ENCODE measurements at places on chromosomes 2 and 18.

DNA sequence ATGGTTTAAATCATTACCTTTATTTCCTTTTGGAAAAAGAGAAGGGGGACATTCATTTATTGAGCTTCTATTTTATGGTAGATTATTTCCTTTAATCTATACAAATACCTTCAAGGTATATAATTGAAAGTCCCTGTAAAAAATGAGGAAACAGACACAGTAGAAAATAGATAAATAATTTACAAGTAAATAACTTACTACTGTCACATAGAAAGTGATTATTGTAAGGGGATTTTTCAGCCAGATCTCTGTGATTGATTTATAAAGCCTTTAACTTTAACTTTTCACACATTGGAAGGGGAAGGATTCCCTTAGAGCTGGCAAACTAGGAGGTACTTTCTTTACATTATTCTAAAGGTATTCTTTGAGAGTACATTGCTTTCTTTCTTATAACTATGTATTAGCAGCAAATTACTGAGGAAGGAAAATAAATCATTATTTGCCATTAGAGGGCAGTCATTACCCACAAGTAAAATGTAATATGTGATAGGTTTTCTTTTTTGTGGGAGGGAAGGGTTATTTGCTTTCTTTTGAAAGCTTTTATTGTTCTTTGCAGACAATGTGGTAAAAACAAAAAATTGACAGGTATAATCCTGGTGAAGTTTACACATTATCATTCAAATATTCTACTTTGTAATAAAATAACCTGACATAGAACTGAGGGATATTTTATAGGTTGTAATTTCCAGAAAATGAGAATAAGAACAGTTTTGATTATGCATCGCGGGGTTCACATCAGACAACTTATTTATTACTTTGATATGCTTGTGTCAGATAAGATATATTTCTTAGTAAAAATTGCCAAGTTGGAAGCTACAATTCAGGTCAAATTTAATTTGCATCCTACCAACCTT is 24.8 kb upstream of the RPE start:
- no peak for DNase-seq

DNA sequence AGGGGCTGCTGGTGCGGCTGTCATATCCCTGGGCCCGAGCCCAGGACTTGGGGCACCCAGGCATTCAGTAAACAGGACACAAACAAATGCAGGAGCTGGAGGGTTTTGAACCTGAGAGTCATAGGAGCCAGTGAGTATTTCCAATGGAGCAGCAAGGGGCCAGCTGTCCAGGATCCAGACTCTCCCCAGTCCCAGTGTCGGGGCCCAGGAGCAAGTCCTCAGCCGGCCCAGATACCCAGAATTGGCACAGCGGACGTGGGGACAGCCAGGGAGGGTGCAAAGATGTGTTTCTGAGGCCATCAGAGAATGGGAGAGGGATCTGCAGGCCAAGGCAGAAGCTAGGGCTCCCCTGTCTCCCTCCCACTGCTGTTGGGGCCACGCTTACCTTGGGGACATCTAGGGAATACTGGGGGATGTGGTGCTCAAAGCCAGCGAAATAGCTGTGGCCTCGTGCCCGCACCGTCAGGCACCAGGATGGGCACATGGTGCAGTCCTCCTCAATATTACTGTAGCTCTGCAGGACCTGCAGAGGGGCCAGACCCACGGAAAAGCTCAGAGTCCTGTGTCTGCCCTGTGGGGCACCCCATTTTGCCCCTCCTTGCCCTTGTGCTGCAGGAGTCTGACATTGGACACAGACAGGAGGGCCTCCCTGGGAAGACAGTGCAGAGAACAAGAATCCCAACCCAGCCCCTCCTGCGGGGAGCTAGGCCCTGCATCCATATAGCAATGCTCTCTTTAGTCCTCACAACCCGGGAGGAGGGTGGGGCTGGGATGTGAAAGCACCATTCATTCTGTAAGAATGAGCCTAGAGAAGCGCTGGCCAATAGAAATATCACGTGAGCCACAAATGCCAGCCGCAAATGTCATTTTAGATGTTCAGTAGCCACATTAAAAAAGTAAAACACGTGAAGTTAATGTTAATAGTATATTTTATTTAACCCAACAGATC is 15.4 kb downstream of the CFAP65 start:
- peak; percentile 29 for DNase-seq

DNA sequence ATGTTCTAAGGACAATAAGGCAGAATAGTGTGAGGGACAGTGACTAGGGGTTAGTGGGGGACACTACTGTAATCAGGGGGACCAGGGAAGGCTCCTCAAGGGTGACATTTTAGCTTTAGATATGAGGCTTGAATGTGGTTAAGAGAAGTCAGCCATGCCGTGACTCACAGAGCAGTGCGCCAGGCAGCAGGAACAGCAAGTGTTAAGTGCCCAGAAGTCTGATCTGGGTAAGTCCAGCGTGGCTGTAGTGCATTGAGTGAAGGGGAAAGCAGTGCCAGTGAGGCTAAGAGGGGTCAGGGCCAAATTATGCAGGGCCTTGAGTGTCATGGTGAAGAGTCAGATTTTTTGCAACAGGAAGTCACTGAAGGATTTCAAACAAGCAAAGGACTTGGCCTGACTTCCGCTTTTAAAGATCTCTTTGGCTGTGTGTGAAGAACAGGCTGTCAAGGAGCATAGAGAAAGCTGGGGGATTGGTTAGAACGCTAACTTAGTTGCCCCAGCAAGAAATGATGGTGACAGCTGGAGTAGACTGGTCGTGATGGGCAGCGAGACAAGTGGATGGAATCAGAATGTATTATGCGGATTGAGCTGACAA is 151.5 kb downstream of the MSH2 start:
- DNase-seq: no peak

- DNase-seq: no peak
Measured at GRCh38 chr18:10322435-10322834, 132.0 kb upstream of the APCDD1 start.

DNA sequence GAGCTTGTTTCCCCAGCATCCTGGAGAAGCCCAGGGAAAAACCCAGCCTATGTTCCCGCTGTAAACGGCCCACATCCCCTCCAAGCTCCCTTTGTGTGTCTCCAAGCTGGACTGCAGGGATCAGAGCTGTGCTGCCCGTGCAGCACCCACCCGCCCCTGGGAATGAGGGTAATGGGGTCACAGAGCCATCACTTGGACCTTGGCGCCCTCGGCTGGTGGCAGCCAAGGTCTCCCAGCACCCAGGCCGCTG is 670 bp upstream of the INPP5D start:
- DNase-seq: no peak

DNA sequence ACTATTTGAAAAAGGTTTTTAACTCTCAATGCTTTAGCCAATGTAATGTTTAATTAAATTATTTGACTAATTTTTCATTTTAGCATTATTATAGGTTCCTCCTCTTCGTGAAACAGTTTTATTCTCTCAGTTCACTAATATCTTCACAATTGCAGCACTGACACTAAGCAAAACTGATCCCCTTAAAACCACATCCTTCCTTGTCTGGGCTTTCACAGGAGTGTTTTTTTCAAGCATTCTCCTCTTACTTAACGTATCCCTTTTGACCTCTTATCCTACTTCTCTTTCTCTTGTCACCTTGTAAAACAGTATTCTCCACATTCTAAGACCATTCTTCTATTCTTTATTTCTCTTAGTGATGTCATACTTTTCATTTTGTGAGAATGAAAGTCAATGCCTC is 112.8 kb downstream of the DSC3 start:
- no peak for DNase-seq

GRCh38 chr2:216534809-216535208 is 36.2 kb downstream of the RPL37A start:
- no peak for DNase-seq

- no peak for DNase-seq
Measured at GRCh38 chr18:5941890-5942289, 46.6 kb upstream of the TMEM200C start.

DNA sequence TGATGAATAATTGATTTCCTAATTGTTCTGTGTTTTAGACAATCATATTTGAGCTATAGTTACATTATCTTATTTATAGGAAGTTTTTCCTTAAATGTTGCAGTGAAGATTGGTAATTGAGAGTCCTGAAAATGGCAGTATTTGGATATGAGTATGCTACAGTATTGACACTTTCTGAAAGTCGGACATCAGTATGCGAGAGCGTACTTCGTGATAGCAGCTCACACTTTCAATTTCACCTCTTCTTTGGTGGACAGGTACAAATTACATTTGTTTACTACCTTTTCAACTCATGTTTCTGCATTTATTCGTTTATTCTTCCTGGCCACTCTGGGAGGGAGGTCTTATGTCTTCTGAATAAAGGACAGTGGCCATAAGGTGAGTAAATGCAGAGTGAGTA is 38.7 kb downstream of the EML4 start:
- DNase-seq: no peak

DNA sequence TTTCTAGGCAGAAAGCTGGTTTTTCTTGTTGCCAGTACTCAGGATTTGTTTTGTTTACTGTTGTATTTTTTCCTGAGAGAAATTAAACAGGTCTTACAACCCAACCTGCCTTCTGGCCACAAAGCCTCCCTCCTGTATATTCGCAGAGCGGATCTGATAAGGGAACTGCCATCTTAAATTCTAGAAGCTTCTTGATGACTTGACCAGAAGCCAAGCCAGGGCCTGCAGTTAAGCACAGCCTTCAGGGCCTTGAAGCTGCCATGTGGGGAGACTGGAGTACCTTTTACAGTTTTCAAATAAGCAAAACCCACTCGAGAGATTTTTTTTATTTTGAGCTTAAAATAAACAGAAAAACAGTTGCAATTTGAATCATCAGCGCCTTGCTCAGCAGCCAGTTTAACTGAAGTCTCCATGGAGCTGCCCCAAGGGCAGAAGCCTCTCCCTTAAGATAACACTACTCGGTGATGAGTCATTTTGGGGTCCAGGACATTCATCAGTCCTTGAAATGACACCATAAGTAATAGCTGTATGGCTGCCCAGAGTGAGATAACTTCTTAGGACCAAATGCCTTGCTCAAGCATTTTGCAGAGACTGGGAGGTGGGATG is 51.5 kb upstream of the PHLPP1 start:
- no peak for DNase-seq

DNA sequence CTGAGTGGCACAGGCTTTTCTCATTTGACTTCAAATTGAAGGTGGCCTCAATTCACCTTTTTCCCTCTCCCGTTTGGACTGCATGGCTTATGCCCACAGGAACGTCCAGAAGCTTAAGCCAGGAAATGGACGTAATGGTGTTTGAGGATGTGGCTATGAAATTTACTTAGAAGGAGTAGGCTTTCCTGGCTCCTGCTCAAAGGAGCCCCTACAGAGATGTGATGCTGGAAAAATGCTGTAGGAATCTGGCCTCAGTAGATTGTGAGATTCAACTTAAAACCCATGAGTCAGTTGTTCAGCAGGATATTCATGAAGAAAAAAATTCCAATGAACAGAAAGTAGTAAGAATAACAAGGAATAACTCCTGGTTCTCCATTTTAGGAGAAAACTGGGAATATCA is 129.0 kb downstream of the ICOS start:
- DNase-seq: no peak

GRCh38 chr2:240309214-240309613 is 126.2 kb upstream of the GPC1 start:
- no peak for DNase-seq

DNA sequence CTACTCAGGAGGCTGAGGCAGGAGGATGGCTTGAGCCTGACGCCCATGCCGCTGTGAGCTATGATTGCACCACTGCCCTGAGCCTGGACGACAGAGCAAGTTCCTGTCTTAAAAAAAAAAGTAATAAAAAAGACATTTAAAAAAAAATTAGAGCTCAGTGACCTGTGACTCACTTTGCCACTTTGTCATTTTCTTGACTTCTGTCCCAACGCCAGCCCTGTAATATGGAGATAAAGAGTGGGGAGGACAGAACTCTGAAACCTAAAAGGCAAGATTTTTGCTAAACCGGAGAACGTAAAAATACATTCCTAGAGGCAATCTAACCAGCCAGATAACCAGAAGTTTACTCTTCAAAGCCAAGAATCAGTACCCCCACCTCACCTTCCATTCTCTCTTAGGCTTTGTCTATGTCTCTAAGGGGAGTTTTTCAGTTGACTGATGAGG is 49.0 kb downstream of the PRKRA start:
- no peak for DNase-seq

- no peak for DNase-seq
Measured at GRCh38 chr2:143252138-143252907, 123.1 kb downstream of the ARHGAP15 start.

GRCh38 chr2:86344404-86344803 is 7.0 kb upstream of the REEP1 start:
- no peak for DNase-seq

- no peak for DNase-seq
Measured at GRCh38 chr2:64526034-64526433, 1.9 kb downstream of the AFTPH start.

- DNase-seq: no peak
Measured at GRCh38 chr18:10274301-10274700, 180.1 kb upstream of the APCDD1 start.

- DNase-seq: no peak
Measured at GRCh38 chr2:215532844-215533243, 97.0 kb upstream of the FN1 start.

DNA sequence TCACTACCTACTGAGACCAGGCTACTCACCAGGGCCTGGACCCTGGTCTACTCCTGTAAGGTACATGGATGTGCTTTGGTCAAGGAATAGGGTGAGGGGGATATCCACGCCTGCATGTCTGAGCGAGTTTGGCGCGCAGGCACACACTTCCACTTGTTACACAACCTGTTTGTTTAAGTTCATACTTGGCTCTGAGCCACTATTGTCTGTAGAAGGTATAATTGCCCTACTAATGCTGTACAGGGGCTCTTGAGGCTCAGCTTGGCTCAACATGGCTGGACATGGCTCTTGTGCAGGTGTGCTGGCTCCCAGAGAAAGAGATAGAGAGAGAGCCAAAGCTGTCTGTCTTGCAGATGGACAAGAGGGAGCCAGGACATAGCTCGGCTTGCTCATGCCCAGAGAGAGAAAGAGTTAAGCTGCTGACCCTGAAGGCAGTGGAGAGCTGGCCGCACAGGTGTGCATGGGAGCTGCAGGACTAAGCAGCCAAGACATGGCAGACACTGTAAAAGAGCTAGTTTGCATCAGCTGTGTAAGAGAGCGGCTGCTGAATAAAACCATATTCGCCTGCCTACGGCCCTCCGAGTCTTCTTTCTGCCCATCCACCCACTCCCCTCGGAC is 35.2 kb downstream of the NPPC start:
- no peak for DNase-seq

DNA sequence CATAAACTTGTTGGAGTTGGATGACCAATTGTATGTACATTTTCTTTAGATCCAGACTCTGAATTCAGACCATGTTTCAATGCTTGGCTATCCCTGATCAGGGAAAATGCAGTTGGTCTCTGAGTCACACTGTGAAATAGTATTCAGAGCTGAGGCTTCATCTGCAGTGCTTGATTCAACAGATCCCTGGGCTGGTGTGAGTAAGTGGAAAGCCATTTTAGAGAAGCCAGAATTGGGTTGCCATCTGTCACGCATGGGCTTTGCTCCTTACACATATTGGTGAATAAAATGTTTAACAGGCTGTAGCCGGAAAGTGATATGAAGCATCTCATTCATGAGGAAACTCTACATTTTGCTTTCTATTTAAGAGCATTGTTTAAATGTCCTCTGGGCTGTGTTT is 50.0 kb upstream of the ACYP2 start:
- no peak for DNase-seq

- DNase-seq: no peak
Measured at GRCh38 chr18:56570978-56571377, 67.4 kb downstream of the TXNL1 start.

- DNase-seq: no peak
Measured at GRCh38 chr2:18492721-18493120, 67.7 kb downstream of the RDH14 start.

GRCh38 chr18:48919547-48919946 is 31.2 kb downstream of the SMAD7 start:
- no peak for DNase-seq

- DNase-seq: no peak
Measured at GRCh38 chr2:30664761-30665358, 142.4 kb downstream of the CAPN13 start.
